ENCODE measurements at places on chromosomes 2 and 18. TPM values are rescaled to one million over a fixed set of nuclear protein-coding genes. Genes with fewer than 3 reads are reported as not detected.

The EVX2 gene
- not detected for total RNA-seq

The ALLC gene
- total RNA-seq, result not detected

The CCDC74B gene
- total RNA-seq, result 0.99 TPM

The HOXD11 gene
- not detected for total RNA-seq

The TMEM127 gene
- total RNA-seq, result 22.1 TPM

The REEP1 gene
- 4.0 TPM for total RNA-seq

The PLEK gene
- 3.0 TPM for total RNA-seq

The DNAJB2 gene
- total RNA-seq, result 60.3 TPM

The PARD6G gene
- 3.1 TPM for total RNA-seq

The MOGAT1 gene
- not detected for total RNA-seq

The POTEJ gene
- 0.52 TPM for total RNA-seq

The LIMS4 gene
- total RNA-seq, result 8.3 TPM

The GCG gene
- 464 TPM for total RNA-seq
